ENCODE measurements at places on chromosomes 11 and 22. TPM values are rescaled to one million over a fixed set of nuclear protein-coding genes. Genes with fewer than 3 reads are reported as not detected.

Gene SOX10
- 1.3 TPM for polyA plus RNA-seq

DNA sequence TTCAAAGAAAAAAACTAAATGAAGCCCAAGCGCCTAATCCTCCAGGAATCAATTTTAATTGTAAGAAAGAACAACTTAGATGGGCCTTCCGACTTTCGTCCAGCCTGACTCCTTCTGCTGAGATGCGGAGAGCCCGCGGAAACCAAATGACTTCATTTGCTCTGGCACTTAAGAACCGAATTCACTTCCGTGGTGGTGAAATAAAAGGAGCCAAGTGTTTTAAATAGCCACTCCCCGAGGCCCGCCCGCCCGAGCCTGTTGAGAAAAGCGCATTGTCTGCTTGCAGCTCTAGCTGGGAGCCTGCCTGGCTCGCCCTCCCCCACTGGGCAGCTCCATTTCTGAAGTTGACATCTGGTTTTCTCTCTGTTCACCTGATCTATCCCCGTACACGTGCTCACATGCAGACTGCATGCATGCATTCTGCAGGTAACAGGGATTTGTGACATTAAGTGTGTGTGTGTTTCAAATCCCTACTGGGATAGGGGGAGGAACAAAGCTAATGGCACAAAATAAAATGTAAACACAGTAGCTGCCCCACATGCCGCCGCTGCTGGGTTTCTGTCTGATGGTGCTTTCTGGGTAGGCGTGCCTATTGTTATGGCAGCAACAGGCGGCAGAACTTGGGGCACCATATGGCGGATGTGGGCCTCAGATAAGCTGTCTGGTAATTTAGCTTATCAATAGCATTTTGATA is 6.2 kb downstream of the TEAD1 start:
- no peak for DNase-seq

Gene POTEH
- polyA plus RNA-seq = not detected

Gene TRIM49
- polyA plus RNA-seq = not detected

DNA sequence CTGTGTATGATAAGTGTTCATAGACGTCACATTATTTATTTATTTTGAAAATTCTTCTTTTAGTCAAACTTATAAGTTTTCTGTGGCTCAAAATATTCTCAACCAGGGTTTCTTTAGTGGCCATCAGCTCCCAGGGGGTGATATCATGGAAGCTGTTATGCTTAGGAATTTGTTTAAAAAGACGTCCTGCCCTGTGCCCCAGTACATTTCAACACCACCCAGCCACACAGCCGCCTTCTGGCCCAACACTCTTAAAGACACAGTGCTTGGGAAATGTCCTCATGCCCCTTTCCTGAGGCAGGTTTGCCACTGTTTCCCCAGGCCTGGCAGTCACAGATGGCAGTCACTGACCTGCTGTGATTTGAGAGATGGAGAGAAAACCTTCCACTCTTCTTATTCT is 19.9 kb downstream of the TSKU start:
- DNase-seq = no peak

Gene OR52A1
- polyA plus RNA-seq = 0.02 TPM

Gene ZNF214
- polyA plus RNA-seq = 14.0 TPM

DNA sequence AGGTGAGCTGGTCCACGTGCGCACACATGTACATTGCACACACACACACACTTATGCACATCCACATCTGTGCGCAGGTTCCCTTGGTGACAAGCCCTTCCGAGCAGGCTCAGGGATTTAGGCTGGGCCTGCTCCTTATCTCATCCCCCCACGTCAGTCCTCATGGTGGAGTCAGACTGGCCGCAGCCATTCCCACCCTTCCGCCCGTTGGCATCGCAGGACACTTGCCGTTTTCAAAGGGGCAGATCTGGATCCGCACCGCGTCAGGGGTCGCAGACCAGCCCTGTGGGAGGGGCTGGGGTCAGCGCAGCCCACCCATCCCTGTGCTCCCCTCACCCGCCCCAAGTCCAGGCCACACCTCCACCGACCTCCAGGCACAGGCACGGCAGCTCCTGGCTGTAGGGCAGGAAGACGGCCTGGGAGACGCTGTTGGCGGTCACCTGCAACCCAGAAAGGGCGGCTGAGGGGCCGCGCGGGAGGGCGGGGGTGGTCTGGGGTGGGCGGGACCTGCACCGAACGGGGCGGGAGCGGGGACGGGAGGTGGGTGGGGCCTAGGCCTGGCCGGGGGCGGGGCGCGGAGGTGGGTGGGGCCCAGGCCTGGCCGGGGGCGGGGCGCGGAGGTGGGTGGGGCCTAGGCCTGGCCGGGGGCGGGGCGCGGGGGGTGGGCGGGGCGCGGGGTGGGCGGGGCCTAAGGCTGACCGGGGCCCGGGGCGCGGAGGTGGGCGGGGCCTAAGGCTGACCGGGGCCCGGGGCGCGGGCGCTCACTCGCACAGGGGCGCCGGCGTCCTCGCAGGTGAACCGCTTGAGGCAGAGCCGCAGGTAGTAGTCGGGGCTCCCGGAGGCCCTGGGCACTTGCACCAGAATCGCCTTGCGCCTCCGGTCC is 13.3 kb downstream of the IL17REL start:
- DNase-seq = no peak

Gene CCDC157
- 5.5 TPM for polyA plus RNA-seq

DNA sequence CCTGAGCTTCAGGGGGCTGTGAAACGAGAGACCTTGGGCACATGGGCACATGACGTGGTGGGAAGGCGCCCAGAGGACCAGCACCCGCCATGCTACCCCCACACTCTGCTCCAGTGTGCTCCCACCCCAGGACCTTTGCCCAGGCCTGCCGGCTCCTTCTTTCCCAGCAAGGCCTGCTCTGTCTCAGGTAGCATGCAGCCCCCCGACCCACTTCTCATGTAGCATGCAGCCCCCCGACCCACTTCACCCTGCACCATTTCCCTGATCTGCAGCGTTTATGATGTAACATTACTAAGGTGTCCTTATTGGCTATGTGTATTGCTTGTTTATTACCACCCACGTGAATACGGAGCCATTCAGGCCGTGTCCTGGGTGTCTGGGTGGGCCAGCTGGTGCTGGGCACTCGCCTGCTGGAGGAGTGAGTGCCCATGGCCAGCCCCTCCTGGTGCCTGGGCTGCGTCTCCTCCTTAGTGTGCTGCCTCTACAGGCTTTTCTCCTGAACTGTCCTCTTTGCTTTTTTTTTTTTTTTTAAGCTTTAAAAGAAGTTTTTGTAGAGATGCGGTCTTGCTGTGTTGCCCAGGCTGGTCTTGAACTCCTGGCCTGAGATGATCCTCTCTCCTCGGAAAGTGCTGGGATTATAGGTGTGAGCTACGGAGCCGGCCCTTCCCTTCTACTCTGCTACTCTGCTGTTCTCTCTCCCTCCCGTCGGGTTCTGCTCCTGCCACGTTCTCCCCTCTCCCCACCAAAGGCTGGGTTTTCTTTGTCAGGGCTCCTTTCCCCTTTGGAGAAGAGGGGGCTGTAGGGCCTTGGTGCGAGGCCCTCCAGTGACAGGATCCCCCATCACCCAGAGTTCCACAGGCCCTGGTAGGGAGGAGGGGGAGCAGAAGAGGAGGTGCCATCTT is 29.4 kb downstream of the LRP5 start:
- no peak for DNase-seq

Gene LYVE1
- 57.2 TPM for polyA plus RNA-seq

DNA sequence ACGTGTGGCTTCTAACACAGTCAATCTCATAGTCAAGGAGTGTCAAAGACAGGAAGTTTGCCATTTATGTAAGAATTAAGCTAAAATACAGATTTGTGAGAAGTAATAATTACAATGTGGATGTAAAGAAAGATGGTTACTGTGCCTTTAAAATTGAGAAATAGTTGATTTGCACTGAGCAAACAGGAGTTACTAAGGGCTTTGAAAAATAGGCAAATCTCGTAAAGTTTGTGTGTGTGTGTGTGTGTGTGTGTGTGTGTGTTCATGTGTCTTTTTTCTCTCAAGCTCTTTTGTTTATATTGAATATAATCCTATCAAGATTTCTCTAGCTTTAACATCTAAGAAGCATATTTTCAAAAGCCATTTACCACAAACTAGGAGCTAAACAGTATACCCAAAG is 2284.5 kb downstream of the LRRC4C start:
- DNase-seq = no peak

DNA sequence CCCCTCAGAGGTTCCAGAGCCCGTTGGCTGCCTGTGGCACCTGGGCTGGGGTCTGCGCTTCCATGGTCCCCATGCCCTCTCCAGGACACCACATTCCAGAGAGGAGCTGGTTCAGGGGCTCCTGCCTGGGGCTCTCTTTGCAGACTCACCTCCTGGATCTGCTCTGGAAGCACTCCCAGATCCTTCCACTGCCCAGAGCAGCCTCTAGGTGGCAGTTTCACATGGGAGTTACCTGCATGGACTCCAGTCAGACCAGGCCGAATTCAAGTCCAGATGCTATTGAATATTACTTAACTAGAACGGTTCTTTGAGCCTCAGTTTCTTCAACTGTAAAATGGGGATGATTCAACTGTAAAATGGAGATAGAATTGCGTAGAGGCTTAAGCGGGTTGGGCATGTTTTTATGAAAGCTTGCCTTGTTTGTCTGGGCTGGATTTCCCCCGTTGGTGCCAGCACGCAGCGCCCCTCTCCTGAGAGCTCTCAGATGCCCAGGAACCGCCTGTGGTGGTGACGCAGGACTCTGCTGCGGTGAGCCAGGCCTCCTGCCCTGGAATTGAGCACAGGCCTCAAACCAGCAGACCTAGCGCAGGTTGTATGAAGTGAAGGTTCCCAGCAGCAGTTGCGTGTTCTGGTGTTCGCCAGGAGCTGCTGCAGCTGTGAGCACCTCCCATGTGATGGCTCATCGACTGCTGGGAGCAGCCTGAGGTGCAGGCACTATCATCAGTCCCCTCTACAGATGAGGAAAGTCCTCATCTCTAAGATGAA is 44.2 kb downstream of the LMO1 start:
- no peak for DNase-seq

GRCh38 chr11:70498171-70498571 is 99.8 kb downstream of the CTTN start:
- no peak for DNase-seq

DNA sequence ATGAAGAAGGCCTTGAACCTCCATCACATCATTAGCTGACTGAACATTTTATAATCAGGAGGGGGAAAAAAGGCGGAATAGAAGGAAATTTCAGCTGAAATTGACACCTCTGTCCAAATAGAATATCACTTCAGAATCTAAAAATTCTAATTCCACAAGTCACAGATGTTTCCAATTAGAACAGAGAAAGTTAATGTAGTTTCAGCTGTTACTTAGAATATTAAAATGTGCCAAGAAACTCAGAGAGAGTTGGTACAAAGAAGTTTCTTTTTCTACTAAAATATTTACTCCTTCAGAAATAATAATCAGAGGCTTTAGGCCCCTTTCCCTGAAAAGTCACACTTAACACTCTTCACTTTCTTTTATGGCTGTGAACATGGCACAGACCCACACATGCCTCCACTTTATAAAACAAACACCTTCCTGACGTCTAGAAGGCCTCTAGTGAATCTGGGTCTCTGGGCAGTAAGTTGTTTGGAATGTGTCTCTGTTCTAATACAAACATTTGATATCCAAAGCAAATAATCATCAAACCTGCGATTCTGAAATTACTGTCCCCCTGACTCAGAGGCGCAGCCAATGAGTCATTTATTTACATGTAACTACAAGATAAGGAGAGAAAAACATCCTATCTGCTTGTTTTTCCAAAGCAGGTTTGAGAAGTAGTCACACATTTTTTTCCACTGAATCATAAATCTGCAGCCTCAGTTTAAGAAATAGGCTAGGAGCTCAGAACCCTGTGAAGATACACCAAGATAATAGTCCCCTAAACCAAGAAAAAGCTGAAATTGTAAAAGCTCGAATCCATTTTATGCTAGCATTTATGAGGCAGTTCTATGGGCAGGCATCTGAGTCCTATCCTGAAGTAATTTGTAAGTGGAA is 148.4 kb downstream of the ME3 start:
- no peak for DNase-seq

- DNase-seq = no peak
Measured at GRCh38 chr11:33772300-33772699, 2.0 kb downstream of the FBXO3 start.

Gene RGL4
- 4.7 TPM for polyA plus RNA-seq

Gene TMEM121B
- polyA plus RNA-seq = 1.0 TPM

DNA sequence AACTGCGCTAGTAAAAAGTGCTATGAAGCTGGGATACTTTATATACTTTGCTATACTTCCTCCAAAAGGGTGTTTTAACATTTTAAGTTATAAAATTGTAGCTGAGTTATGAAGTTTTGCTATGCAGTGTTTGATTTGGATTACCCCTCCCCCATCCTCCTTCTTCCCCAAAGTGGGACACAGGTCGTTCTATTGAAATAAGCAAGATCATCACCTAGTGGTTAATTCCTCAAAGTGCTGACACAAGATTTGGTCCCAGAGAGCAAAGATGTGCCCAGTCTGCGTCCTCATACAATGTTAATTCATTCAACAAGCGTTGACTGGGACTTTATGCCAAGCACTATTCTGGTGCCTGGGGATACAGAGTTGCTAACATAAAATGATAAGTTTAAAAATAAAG is 78.5 kb downstream of the SPON1 start:
- no peak for DNase-seq

- DNase-seq = no peak
Measured at GRCh38 chr22:39818094-39818493, 75.5 kb downstream of the ENTHD1 start.

DNA sequence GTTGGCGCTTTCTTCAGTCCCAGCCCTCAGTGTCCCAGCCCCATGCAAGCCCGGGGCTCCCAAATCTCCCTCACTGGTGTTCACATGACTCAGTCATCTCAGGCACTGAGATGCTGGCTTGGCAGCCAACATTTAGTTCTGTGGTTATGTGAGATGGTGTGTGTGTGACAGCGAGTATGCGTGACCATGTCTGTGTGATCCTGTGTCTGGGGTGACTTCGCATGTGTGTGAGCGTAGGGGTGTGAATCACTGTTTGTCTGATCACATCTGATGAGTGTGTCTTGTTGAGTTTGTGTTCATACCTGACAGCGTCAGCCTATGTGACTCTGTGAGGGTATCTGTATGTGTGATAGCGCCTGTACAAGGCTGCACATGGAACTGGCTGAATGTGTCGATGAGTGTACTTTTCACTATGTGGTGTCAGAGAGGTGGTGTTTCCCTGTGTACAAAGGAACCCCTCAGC is 16.2 kb downstream of the CREB3L1 start:
- DNase-seq = no peak

Gene MYOD1
- not detected for polyA plus RNA-seq

Gene LMNTD2
- 2.5 TPM for polyA plus RNA-seq

- DNase-seq = no peak
Measured at GRCh38 chr11:133162227-133162626, 370.1 kb downstream of the OPCML start.

GRCh38 chr11:123268156-123268555 is 73.1 kb upstream of the CLMP start:
- no peak for DNase-seq

- no peak for DNase-seq
Measured at GRCh38 chr22:49015459-49015858, 812.2 kb downstream of the BRD1 start.
